Stimulated activated CD8-positive, alpha-beta memory T cell treated with anti-CD3 and anti-CD28 coated beads, Interleukin-2, amount 100 ng/mL, for 48 hours (primary cell): ENCODE measurements at places on chromosomes 12 and 14.

- DNase-seq, result no peak
Measured at GRCh38 chr12:124679533-124680371, 112.3 kb upstream of the NCOR2 start.

DNA sequence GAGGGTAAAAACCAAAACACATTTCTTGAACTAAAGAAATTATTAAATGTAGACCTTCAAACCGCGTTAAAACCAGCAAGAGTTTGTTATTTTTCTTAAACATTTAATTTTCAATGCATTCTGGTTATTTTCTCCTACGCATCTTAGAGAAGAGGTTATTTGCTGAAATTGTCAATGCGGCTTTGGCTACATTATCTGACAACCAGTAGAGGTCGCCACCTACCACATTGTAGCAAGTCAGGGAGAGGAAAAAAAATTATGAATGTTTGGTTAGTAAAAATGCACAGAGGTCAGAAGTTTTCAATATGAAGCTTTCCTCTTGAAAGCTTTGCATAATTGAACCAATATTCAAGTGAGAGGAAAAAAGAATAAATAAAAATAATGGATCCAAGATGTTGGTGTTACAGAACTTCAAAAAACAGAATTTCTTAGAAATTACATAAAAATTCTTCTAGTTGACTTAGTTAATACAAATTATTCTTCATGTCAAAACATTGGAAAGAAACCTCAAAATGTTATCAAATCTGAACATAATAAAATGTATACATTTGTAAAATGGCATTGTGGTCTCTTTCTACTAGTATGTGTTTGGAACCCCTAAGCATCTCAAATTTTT lies 159.4 kb upstream of the TMTC2 start:
- DNase-seq, result no peak

- peak; percentile 30 for DNase-seq
Measured at GRCh38 chr12:68611094-68611805, 551 bp downstream of the RAP1B start.

- DNase-seq, result no peak
Measured at GRCh38 chr14:35818346-35819115, 7.6 kb upstream of the BRMS1L start.

DNA sequence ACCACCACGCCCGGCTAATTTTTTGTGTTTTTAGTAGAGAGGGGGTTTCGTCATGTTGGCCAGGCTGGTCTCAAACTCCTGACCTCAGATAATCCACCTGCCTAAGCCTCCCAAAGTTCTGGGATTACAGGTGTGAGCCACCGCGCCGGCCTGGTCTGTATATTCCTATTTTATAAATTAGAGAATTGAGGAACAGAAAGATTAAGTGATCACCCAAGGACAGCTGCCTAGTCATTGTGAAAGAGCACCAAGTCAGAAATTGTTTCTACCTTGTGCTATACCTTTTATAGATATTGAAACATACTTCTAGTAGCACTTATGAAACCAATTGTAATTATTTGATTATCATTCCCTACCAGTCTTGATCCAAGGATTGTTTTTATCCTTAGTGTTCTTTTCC lies 1.9 kb downstream of the KNTC1 start:
- no peak for DNase-seq

GRCh38 chr12:88993651-88994050 lies 358.6 kb downstream of the DUSP6 start:
- DNase-seq, result no peak
